ENCODE measurements at places on chromosomes 6 and 20.

- no peak for DNase-seq
Observed at GRCh38 chr6:75429061-75429703, 64.4 kb downstream of the FILIP1 start.

GRCh38 chr6:24154121-24154520 lies 28.1 kb downstream of the NRSN1 start:
- DNase-seq, result no peak

DNA sequence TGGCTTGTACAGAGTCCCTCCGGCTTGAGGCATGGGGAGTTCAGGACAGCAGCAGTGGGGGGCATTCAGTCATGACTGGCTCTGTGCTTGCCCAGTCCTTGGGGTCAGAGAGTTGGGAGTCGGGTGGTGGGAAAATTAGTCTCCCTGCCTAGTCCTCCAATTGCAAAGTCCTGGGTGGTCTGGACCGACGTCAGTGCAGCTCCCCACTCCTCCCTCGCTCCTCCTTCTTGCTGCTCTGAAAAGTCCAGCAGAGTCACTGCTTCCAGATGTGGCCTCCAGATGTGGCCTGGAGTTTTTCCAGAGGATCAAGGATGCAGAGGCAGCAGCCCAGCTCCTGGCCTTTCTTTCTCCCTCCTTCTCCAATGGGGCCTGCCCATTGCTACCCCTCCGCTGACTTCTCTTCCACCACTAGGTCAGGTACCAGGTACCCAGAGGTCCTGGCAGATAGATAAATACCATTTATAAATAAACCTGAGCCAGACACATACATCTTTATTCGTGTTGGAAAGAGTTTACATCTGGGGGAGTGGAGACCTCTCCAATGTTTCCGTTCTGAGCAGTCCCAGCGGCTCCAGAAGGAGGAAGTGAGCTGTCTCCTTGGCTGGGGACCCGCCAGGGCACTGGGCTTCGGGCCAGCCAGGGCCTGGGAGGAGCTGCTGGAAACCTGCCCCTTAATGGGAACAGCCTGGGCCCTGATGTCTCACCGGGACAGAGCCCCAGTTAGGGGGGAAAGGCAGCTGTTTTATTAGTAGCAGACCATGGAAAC lies 49.0 kb upstream of the RNF24 start:
- DNase-seq, result no peak

DNA sequence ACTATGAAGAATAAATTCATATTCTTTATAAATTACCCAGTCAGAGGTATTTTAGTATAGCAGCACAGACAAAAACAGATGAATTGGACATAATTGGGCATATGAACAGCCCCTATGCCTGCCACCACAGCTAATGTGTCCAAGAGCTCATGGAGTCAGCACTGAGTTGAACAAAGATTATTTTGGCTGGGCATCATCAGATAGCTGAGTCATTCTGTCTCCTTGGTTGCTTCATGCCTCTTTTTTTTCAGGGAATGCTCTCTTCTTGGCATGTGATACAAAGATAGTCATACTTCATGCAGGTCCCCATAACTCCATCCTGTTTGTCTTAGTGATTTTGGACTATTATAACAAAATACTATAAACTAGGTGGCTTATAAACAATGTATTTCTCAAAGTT lies 275.6 kb downstream of the TENT5A start:
- DNase-seq, result no peak

- DNase-seq, result peak; percentile 68
Observed at GRCh38 chr6:33298773-33299236, at the start of gene RGL2. Gene RGL2 (minus strand): TSS chr6:33298942. CDS start chr6:33298610, 332 bp downstream.

- no peak for DNase-seq
Observed at GRCh38 chr6:24809728-24810127, 11.0 kb upstream of the ARMH2 start.

GRCh38 chr6:27678469-27678868 lies 205.6 kb upstream of the ZNF184 start:
- DNase-seq, result no peak

DNA sequence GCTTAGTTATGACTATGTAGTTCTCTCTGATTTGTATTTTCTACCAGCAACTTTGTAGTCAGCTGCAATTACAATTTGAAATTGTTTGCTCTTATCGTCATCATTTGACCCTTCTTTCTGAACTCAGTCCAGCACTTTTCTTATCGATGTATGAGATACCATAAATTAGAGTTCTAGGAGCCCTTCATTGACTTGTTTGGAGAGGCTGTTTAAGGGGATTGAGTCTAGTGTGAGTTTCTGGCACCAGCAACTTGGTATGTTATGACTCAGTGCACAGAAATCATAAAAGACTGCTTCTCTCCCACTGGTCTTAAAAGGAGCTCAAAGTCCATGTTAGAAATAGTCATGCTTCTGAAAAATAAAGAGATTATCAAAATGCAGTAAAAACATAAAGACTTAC lies 190.3 kb downstream of the TENT5A start:
- no peak for DNase-seq

DNA sequence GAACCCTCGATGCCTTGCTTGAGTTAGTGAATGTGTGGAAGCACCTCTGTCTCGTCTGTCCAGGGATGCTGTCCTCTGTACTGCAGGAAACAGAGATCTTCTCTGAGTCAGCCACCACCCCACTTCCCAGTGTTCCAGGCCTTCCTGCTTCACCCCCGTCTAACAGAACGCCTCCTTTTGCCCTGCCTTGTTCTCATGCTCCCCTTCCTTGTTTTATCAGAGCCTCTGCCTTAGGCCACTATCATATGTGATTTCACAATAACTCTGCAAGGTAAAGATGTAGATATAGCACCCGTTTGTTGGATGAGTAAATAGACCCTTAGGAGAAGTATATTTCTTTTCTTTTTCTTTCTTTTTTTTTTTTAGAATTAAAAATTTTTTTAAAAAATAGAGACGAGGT lies 106.7 kb upstream of the CLDN20 start:
- DNase-seq, result no peak

- no peak for DNase-seq
Observed at GRCh38 chr6:18350712-18351111, 36.4 kb upstream of the RNF144B start.

DNA sequence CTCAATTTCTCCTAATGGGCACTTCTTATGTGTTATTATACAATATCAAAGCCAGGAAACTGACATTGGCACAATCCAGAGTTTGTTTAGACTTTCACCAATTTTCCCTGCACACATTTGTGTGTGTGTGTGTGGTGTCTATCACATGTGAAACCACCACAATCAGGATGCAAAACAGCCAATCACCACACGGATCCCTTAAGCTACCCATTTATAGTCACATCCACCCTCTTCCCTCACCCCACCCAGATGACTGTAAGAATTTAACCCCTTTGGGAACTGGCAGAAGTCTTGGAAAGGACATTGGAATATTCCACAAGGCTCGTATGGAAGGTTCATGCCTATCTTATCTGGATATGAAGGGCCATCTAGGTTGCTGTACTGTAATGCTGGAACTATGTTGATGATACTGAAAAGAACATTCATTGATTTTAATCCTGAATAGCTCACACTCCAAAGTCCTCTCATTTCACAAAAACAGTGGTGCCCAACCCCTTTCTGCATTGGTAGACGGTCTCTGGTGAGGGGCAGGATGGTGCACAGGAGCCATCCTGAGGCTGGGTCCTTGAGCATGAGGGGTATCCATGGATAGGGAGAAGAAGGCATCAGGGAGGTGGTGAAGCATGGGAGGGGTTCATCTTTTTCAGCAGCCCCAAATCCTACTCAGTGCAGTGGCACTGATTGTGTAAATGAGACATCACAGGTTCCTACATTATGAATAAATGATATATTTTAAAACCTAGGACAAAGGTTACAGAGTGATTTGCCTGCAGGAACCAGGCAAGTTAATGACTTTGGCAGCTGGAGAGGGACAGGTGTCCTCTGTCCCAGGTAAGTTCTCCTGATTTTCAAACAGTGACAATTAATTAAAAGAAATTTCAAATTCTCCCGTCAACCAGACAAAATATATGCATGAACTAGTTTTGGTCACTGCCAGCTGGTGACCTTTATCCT lies 12.1 kb upstream of the CTCFL start:
- no peak for DNase-seq

DNA sequence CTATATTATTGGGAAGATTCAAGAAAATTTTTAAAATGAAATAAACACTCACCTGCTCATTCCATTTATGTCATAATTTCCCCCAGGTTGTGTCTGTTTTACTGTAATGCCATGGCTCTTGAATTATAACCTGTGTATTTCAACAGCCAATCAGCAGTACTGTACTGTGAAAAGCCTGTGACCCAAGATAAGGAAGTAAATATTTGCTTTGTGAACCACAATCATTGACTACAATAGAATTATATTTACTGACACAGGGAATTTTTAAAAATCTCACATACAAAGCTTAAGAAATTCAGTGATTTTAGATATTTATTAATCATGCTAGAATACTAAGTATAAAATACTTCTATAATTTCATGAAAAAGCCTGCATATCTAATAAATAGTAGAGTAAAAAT lies 6.0 kb downstream of the RGS17 start:
- no peak for DNase-seq

GRCh38 chr6:62045502-62045901 lies 240.5 kb downstream of the KHDRBS2 start:
- no peak for DNase-seq

DNA sequence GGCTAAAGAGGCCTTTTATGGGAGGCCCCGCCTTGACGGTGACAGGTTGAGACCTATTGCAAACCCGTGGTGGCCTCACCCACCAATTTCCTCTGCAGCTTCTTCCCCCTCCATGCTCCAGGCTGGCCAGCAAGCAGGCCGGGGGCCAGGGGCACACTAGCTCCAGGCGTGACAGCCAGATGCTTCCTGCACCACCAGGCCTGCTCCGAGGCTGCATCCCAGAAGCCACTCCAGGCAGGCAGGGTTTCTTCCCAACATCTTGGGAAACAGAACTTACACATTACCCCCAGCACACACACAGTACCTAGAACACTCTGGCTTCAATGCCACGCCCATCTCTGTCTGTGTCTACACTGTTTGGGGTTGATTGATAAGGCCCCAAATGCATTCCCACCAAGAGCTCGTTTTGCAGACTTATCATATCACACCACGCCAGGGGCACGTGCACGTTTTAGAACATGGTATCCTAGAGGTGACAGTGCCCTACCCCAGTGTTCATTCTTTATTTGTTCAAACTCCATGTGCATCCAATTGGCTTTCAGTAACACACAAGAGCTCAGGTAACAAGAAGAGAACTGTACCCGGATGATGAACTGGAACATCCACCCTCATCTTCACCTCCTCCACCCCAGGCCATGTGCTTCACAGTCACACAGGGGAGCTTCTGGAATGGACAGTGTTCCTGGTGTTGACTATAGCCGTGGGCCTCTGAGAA lies 221.4 kb upstream of the RREB1 start:
- DNase-seq, result no peak

DNA sequence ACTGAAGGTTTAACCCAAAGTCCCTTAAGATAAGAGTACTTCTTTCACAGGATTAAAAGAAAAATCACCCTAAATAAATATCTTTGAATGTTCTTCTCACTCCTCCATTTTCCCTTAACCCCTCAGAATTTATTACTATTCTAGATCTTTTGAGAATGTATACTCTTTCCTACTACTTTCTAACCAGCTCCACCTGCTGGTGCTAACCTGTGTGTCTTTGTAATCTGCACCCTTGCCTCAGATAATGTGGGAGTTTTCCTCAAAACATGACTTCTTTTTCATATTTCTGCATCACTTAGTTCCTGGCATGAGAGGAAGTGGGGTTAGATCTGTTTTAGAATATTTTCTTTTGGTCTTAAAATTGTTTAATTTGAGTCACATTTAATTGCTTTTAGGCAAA lies 394.2 kb downstream of the BMP2 start:
- no peak for DNase-seq

DNA sequence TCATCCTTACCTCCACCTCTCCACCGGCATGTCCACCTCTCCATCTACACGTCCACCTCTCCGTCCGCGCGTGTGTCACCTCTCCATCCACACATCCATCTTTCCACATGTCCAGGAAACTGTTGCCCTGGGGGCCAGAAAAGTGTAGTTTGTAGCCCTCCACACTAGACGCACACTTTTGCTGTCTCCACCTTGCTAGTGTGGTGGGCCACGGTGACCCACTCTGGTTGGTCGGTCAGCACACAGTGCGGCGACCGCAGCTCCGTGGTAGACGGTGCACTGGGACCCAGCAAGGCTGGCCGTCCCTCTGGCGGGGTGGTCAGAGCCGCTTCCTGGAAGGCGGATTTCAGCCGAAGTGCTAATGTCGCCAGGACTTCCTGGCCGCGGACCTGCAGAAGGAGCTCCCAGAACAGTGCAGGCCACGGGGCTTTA lies 268.6 kb downstream of the DLL1 start:
- no peak for DNase-seq

DNA sequence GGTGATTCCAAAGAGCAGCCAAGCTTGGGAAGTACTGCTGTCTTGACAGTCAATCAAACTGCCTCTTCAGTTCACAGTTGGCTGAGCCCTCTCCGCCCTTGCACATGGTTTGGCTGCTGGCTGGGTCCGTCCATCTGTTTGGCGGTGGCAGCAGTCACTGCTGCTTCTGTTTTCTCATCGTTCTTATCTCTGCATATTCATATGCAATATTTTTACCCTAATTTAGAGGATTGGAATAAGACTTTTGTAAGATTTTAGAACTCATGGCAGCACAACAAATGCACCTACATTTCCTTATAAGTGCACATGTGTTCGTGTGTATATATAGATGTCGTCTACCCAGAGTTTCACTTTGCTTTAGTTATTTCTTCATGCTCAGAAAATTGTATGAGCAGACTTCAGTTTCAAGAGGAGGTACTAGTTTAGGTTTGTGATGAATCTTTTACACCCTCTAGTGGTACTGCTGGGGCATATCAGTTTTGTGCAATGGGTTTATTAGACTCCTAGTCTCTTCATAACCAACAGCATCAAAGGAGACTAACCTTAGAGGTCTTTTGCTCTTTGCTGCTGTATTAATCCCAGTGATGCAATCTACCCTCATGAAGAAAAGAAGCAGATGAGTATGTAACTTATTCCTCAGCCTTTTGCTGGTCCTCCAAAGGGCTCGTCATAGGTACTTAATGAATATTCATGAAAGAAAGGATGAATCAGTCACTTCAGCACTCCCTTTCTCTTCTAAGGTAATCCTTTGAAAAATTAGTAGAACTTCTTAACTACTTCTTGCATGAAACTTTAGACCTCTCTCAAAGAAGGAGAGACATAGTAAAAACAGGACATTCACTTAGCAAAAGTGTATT lies 44.3 kb downstream of the KHDC1L start:
- no peak for DNase-seq

- DNase-seq, result no peak
Observed at GRCh38 chr20:15544742-15545141, 1028.5 kb downstream of the KIF16B start.

GRCh38 chr6:32168350-32168749 lies 4.0 kb downstream of the EGFL8 start:
- no peak for DNase-seq

GRCh38 chr6:33490621-33491020 lies 36.2 kb downstream of the ZBTB9 start:
- DNase-seq, result no peak

DNA sequence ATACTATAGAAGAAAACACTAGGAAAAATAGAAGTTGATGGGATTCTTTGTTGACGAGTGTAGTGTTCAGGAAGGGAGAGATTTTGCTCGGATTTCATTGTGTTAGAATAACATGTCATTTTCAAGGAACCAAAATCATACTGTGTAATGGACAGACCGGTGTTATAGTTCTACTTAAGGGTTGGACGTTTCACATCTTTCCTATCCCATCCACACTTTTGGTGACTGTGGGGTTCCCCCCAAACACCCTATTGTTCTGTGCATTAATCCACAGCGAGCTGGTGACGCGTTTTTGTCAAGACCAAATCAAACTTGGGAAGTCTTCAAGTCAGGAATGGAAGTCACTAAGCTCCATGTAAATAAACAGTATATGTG lies 43.3 kb downstream of the TRIM27 start:
- no peak for DNase-seq

GRCh38 chr6:151284548-151285017 lies 44.8 kb downstream of the AKAP12 start:
- no peak for DNase-seq

Data from activated CD4-positive, CD25-positive, alpha-beta regulatory T cell (primary cell).